NCI-H1092 (cell line): ENCODE measurements at places on chromosomes 3 and 15.

DNA sequence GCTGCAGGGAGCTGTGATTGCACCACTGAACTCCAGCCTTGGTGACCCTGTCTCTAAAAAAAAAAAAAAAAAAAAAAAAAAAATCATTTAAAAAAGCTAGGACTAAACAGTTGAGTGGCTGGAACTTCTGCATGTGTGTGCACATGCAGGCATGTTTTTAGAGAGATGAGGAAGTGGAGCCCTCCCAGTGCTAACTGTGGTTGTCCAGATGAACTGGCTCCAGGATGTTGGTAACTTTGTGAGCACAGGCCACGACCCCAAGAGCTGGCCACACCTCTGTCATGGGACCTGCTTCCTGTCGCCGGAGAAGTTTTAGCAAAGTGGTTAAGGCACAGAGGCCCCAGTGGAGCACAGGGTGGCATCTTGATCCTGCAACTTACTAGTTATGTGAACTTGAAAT is 27.0 kb downstream of the CHCHD6 start:
- no peak for DNase-seq

GRCh38 chr3:195555110-195555509 is 12.0 kb upstream of the PPP1R2 start:
- DNase-seq: no peak

GRCh38 chr3:18786650-18787323 is 361.5 kb upstream of the KCNH8 start:
- DNase-seq: no peak

- DNase-seq: no peak
Observed at GRCh38 chr3:188309437-188310269, 155.7 kb downstream of the LPP start.
